ENCODE measurements at places on chromosomes 4 and X. TPM values are rescaled to one million over a fixed set of nuclear protein-coding genes. Genes with fewer than 3 reads are reported as not detected.

DNA sequence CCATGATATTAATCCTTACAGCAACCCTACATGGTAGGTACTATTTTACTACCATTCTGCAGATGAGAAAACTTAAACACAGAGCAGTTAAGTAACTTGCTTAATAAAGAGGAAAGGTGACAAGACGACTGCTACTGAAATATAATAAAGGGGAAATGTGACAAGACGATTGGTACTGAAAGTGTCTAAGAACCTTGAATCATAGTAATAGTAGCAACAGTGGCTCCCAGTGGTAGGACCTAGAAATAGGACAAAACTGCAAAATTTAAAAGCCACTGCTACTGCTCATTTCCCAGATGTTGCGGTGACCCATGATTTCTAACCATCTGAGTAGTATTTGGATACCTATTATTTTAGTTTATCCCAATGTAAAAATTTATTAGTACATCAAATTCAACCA lies 89.5 kb downstream of the TASL start:
- no peak for DNase-seq

DNA sequence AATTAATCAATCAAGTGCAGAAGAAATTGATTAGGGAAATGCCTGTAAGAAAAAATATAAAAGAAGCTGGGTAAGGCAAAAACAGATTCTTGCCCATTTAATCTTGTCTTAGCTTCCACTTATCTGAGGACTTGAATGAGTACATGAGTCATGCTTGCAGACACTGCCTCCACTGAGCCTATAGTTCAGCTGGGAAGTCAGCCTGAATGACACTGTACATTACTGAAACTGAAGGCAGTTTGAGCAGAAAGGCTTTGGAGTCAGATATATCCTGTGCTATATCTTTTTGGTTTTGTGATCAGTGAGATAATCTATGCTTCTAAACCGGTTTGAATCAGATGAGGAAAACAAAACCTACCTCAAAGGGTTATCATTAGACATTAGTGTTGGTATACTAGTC lies 61.3 kb downstream of the NUDT11 start:
- DNase-seq = no peak

DNA sequence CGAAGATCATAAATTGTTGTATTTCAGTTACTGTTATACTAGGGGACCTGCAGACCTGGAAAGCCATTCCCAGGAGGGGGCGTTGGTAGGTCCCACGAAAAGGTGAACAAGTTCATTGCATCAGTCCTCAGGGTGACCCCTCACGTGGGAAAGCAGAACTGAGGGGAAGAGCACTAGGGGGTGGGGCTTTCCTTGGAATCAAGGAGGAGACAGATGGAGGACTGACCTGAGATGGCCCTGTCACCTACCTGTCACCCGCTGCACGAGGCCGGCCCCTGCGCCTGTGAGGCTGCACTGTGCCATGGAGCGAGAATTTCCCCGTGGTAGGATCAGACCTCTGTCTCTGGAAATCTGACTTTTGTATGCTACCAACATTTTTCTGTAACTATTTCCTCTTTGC lies 41.8 kb upstream of the CLDN24 start:
- DNase-seq = no peak

- DNase-seq = no peak
Measured at GRCh38 chr4:167885071-167885470, 207.3 kb upstream of the ANXA10 start.

DNA sequence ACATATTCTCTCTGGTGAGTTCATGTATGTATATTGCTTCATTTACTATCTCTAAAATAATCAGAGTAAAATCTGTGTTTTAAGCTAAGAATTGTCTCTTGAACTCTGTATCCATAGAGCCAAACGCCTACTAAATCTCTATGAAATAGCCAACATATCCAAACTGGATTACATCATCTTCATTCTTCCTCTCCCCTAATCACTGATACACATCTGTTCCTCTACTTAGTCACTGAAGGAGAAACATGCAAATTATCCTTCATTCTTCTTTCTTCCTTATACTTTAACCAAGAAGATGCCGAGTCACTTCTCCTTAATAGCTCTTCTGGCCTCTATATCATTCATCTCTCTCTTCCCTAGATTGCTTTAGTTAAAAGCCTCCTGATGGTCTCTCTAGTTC lies 630.4 kb upstream of the FTHL17 start:
- no peak for DNase-seq

DNA sequence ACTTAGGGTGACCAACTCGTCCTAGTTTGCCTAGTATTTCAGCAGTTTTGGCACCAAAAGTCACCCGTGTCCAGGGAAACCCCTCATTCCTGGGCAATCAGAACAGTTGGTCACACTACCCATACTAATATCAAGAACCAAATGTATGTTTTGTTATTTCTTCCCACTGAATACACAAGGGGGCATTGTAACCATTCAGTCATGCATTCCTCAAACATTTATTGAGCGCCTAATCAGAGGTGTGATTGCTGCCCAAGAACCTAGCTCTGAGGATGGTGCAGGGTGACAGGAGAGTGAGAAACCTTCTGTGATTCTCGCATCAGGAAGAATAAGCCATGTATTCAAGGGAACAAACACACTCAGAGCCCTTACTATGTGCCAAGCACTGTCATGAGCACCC lies 69.8 kb upstream of the RAI2 start:
- no peak for DNase-seq

DNA sequence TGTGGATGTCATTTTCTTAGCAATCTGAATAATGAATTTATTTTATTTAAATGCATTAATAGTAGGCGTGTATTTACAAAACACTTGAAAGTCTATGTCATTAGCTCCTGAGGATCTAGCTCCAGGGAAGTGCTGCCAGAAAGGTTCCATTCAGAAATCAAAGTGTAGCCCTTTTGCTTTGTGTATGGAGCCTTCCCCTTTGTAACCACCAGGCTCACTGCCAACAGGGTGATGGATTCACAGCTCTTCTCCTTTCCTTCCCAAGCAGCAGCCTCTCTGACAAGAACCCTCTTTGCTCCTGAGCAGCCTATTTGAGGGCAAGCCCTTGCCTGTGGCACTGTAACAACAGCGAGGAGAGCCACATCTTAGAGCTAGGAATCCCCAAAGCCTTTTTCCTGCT lies 286.0 kb upstream of the RASGEF1B start:
- DNase-seq = no peak

- no peak for DNase-seq
Measured at GRCh38 chr4:7313347-7313811, 121.0 kb downstream of the SORCS2 start.

- DNase-seq = no peak
Measured at GRCh38 chr4:63393544-63393943, 1015.7 kb downstream of the TECRL start.

DNA sequence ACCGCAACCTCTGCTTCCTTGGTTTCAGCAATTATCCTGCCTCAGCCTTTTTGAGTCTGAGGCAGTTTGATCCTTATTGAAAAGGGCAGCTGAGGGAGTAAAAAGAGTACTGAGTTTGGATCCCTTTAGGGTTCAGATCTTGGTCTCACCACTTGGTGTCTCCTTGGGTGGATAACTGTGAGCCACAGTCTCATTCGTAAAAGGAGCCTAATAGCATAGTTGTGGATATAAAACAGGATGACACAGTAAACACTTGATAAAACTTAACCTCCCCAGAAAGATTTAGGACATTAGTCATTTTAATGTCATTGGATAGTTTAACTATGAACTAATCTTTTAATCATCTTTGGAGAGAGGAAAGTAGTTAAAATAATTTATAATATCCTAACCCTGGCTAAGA lies 173.0 kb downstream of the ANK2 start:
- DNase-seq = no peak

- no peak for DNase-seq
Measured at GRCh38 chr4:124415146-124415545, 297.4 kb downstream of the ANKRD50 start.

DNA sequence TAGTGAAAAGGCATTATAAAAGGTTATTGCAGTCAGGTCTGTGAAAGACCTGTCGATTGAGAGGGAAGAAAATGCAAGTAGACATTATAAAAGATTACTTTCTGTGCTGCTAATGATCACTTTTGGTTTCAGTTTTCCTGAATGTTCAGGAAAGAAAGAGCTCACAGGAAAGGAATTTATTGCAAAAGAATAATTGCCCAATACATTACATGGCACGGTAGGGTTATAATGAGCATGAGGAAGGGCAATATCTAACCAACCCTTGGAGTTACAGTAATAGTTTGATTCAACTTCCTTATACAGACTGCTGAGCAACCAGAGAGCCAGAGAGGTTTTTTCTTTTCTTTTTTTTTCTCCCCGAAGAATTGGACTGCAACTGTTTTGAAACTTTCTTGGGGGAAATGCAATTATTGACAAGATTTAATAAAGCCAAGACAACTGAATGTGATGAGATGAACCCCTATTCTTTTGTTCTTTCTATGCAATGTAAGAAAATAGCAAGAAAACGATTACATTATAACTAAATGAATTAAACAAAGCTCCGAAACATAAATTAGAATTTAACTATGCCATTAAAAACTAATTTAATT lies 247.0 kb downstream of the C4orf33 start:
- no peak for DNase-seq

GRCh38 chr4:123018396-123018775 lies 96.0 kb upstream of the NUDT6 start:
- no peak for DNase-seq

DNA sequence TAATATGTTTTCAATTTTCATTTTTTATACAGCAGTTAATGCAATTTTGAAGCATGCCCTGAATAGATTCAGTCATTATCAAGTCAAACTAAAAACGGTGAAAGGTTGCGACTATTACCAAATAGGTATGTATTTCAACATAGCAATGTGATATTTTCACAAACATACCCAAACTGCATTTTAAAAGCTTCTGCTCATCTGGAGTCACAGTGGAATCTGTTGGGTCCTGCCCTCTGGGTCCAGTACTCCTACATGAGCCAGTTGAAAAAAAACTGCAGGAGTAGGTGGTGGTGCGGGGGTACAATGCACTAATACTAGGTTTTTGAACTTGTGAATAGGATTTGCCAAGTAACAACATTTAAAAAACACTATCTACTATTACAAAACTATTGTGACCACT lies 938 bp downstream of the GPR34 start:
- DNase-seq = no peak

DNA sequence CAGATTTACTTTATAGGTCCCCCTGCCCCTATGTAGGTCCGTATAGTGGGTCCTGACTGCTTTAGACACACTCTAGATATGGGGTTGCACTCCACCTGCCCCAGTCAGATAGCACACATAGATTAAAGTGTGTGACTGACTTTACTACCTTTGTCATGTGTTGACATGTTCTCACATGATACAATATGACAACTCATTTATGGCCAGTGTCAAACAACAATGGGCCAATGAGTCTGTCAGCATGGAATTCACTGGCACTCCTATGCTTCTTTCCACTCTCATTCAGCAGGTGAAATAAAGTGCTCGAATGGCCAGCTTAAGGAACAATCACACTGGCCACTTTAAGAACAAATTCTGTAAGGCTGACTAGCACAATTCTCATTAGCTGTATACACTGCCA lies 23.8 kb upstream of the FMR1NB start:
- no peak for DNase-seq

DNA sequence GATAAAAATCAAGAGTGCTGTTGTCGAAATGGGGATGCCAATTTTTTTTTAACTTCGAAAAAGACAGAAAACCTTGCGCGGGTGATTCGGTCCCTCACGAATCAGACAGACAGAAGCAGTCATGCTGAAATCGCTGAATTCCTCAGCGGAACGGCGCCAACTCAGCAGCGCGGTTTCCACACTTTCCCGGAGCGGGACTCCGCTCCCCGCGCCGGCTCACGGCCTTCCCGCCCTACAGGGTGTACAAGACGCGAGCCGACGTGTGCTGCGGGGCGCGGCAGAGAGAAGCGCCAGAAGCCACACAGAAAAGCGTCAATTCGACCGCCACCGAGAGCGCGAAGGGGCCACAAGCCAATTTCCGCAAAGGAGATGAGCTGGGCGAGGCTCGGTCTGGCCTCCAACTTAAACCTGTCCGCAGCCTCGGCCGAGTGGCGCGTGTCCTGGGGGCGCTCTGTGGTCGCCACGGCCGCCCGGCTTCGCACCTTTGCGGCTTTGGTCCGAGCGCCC lies 1.3 kb downstream of the NEXMIF start:
- DNase-seq = peak; percentile 35

- DNase-seq = peak; percentile 62
Measured at GRCh38 chrX:128698573-128699181, 646.5 kb upstream of the ACTRT1 start.

DNA sequence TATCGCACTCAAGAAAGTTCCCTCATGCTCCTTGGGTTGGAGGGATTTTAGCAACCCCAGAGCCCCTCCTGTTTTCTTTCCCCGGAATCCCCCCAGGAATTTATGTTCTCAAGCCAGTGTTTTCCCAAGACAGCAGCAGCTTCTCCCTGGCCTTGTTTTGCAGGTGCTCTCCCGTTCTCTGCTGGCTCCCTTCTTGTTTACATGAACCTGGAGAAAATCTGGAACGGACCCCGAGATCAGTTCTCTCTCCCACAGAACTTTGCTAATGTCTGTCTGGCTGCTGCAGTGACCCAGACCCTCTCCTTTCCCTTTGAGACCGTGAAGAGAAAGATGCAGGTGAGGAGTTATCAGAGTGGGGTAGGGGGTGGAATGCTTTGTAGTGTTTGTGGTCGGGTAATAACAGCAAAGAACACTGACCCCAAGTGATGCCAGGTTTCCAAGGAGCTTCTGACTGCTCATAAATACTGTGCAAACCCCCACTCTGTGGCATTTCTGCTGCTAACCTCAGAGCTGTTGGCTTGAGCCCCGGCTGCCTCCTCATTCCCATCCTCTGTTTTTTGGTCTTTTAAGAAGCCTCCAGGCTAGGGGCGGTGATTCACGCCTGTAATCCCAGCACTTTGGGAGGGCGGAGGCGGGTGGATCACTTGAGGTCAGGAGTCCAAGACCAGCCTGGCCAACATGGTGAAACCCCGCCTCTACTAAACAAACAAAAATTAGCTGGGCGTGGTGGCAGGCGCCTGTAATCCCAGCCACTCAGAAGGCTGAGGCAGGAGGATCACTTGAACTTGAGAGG lies 11.1 kb downstream of the SLC25A43 start:
- no peak for DNase-seq

- DNase-seq = no peak
Measured at GRCh38 chr4:28677808-28678207, 1817.2 kb downstream of the STIM2 start.

GRCh38 chr4:43496188-43496587 lies 603.7 kb downstream of the GRXCR1 start:
- DNase-seq = no peak

CYBB gene
- total RNA-seq = not detected

TBC1D9 gene
- 9.4 TPM for total RNA-seq

LINC00632 gene
- total RNA-seq = not detected

NDST4 gene
- not detected for total RNA-seq

RGN gene
- not detected for total RNA-seq

WAS gene
- not detected for total RNA-seq

ABCE1 gene
- 145 TPM for total RNA-seq

GUCY1A1 gene
- 29.0 TPM for total RNA-seq

MEPE gene
- not detected for total RNA-seq

MCUB gene
- total RNA-seq = 50.2 TPM

GPR143 gene
- total RNA-seq = not detected

SERTM2 gene
- not detected for total RNA-seq

FRMPD4 gene
- total RNA-seq = not detected

FGF2 gene
- 30.9 TPM for total RNA-seq

NAP1L3 gene
- total RNA-seq = not detected
